Ovary (tissue), 10 donors: ENCODE measurements at places on chromosomes 11 and 22. TPM values are rescaled to one million over a fixed set of nuclear protein-coding genes. Genes with fewer than 3 reads are reported as not detected.

DNA sequence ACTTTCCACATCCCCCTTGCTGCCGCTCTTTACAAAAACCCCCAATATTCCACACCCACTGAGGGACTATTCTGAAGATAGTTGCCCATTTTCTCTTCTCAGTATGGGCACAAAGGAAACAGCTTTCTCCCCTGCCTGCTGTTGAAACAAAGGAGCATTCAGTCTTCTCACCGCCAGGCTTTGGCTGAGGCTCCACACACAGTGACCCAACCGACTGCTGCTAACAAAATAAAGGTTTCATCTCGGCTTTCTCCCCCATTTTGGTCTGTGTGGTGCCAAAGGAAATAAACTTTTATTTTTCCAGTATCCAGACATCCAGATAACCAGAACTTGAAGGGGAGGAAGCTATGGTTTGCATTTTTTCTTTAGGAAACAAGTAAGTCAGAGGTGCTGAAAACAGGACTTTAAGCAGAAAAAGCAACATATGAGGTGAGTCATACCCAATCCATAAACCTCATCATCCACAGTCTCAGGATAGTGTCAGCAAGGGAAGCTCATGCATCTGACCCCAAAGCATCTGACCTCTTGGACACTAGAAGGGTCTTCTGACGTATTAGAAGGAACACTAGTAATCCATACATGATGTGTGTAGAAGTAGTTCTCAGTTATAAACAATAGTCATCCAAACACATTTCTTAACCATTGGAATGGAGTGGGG lies 6.4 kb downstream of the CLMP start:
- no peak for DNase-seq

DNA sequence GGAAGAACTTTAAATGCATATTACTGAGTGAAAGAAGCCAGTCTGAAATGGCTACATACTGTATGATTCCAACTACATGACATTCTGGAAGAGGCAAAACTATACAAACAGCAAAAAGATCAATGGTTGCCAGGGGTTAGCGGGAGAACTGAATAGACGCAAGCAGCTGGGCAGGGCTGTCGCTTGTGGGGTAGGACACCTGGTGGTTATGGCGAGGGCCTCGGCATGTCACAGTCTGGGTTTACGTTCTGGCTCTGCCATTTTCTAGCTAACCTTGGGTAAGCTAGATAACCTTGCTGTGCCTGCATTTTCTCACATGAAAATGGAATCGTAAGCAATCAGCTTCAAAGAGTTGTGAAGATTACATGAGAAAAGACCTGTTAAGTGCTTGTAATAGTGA lies 55.2 kb upstream of the SYT13 start:
- no peak for DNase-seq

DNA sequence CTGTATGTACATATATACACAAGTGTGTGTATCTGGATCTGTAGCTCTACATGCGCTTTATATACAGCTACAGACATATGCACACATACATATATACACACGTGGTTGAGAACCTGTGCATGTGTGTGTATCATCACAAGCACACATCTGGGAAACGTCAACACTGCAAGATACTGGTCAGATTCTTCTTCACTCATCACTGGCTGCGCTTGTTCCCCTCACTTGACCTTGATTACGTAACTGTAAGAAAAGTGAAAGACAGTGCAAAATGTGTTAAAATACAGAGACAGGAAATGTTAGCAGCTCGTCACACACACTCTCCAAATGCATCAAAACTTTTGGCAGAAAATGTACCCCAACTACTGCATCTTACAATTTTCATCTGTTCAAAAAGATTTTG lies 51.9 kb upstream of the MN1 start:
- no peak for DNase-seq

DNA sequence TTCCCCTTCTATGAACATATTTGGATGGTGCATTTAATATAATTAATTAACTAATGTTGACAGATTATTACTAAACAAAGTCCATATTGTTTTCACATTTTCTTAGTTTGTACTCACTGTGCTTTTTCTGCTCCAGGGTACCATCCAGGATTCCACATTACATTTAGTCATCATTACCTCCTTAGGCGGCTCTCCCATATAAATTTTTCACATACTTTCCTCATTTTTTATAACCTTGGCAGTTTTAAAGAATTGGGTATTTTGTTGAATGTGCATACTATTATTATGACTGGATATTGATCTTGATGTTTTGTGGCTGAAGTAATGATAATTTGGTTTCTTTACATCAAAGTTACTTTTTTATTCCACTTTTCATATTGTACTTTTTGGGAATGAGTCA lies 755.6 kb upstream of the ANO3 start:
- no peak for DNase-seq

GRCh38 chr11:78265326-78265725 lies 76.6 kb downstream of the USP35 start:
- no peak for DNase-seq

The ENTHD1 gene
- polyA plus RNA-seq = not detected

The RAB38 gene
- polyA plus RNA-seq = 4.0 TPM
